Stimulated activated CD8-positive, alpha-beta memory T cell treated with anti-CD3 and anti-CD28 coated beads, Interleukin-4, amount 100 ng/mL, for 1 hour (primary cell): ENCODE measurements at places on chromosomes 6 and 20.

DNA sequence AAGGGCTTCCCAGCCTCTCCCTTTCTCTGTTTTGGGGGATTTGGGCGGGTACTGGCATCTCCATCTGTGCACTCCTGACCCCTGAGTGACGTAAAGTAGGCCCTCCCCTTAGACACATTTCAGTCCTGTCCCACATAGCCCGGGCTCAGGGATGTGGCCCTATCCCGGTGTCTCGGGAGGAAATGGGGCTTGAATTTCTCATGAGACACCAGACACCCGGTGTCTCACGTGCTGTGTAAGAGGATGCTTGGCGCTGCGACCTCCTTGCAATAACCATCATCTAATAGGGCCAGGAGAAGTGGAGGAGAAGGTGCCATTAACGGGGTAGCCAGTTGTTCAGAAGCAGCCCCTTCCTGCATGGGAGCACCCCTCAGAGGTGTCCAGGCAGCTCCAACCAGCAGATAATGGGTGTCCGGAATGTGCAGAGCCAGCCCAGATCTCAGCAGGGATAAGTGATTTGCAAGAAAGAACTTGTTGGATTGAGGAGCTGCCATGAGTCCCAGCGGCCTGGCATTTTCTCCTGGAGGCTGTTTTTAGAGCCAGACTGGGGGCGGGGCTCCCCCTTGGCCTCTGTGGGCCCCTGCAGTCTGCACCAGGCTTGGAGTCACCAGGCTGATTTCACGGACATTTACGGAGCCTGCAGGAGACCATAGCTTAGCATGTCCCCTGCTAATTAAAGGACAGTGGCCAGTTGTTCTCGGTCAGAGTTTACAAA, 372.0 kb downstream of the PREX1 start:
- DNase-seq = no peak

- DNase-seq = no peak
Measured at GRCh38 chr6:24708612-24709011, 10.3 kb downstream of the C6orf62 start.

DNA sequence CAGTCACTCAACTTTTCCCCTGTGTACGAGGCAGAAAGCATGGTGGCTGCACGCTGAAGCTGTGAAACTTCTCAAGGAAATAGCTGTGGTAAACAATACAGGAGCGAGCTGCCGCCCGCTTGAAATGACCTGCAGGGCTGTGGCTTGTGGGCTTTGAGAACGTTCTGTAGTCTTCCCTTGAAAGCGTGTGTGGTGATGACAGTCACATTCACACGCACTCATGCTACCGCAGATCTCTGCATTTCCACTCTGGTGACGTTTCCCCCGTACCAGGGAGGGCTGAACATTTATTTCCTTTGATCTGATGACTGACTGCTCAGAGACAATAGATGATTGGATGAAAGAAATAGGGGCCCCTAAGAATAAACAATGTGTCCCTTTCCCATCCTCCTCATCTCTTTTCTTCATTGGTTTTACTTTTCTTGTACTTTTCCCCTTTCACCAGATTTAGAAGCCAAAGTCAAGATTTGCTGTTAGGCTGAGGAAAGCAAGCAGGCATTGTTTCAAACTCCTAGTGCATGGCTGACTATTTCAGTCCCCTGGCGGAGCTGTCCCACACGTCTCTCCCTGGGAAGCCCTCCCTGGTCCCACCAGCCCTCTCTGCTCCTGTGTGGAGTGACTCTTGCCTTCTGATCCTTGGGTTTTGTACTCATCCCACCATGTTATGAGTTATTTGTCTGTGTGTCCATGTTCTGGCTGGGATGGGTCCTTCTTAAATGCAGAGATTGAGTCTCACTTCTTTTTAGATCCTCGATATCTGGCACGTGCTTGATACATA, 3.9 kb downstream of the SYTL3 start:
- peak; percentile 61 for DNase-seq

- DNase-seq = no peak
Measured at GRCh38 chr20:23161244-23161891, 75.2 kb upstream of the CD93 start.

DNA sequence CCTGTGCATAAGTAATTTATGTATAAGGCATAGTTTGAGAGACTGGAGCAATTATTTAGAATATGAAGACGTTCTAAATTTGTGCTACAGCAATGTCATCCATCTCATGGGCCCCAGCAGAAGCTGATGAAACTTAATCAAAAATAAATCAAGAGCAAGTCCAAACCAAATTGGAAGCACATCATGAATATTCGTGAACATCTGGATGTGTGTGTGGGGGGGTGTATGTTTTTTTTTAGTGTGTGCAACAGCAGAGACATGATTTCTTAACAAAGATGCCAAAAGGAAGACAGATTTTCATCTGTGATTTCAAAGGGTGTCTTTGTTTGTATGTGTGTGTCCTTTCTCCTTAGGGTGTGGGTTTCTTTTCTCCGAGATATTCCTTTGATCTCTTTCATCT, 58.9 kb downstream of the SASH1 start:
- DNase-seq = no peak

GRCh38 chr20:19986419-19986818, 30.7 kb upstream of the NAA20 start:
- DNase-seq = no peak

DNA sequence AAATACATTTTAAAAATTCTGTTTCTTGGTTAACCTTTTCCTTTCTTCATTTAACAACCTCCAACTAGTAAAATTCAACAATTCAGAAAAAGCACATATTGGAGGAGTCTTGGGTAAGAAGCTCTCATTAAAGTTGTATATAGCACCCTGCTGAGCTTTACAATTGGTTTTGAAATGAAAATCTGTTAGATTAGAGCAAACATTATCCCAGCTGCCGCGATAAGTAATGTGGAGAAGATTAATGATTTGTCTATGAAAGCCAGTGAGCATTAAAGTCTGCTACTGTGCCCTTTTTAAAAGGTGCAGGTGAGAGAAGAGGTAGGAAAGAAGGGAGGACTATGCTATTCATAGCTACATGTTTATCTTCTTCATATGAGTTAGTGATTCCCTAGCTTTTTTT, 201.5 kb downstream of the ZFAND3 start:
- DNase-seq = no peak

- DNase-seq = no peak
Measured at GRCh38 chr6:54719131-54719530, 127.4 kb upstream of the FAM83B start.

- DNase-seq = no peak
Measured at GRCh38 chr20:4867051-4867450, 134.3 kb downstream of the SLC23A2 start.

DNA sequence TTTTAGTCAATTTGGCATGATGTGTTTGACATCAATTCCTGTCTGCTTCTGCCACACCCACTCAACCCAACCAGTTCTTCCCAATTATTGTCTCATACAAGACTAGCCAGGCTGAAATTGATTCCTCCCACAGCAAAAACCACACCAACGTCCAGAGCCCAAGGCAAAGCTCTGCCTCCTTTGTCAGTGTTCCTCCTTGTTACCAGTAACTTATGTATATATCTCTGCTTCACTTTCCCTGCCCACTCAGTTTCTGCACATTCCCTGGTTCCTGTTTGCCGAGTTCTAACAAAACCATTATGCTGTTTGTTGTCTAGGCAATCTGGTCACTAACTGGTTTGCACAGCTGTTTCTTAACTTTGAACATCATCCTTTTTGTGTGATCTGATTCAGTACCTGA, 547.9 kb upstream of the PTCHD4 start:
- DNase-seq = no peak

- no peak for DNase-seq
Measured at GRCh38 chr20:45056473-45057173, 44.3 kb downstream of the KCNS1 start.

DNA sequence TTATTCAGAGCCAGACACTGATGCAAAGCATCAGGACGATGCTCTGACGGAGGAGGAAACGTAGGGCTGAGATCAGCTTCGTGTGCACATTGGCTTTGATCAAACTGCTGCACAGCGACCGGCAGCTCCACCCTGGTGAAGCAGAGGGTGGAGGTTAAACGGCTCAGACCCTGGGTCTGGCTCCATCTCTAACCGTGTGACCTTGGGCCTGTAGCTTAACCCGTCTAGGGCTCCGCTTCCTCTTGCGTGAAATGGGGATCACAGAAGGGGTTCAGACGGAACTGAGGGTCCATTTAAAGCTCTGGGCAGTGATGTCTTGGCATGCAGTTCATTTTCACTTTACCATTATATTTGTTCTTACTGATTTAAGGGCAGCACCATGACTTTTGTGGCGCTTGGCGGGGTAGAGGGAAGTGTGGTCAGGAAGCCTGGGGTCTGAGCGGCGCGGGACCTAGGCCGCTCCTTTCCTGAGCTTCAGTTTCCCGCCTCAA, 644 bp downstream of the RBL1 start:
- no peak for DNase-seq

- DNase-seq = no peak
Measured at GRCh38 chr6:108492131-108492766, 68.5 kb upstream of the FOXO3 start.

DNA sequence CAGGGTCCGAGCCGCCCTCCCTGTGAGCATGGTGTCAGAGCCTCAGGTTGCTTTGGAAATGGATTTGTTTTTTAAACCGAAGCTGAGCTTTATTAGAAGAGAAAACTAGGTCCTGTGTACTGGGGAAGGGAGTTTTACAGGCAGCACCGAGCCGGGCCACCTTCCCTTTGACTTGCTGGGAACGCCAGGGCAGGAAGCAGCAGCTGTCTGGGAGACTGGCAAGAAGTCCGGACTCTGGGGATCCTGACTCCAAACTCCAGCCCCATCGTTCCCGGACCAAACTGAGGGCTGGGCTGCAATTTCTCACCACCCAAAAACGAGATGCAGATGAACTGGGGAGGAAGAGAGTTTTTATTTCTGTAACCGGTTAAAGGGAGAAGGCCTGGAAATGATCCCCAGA, 214.9 kb upstream of the KCNG1 start:
- DNase-seq = no peak

- no peak for DNase-seq
Measured at GRCh38 chr6:116406678-116407345, 36.1 kb downstream of the DSE start.

- DNase-seq = no peak
Measured at GRCh38 chr20:8394308-8394945, 262.4 kb downstream of the PLCB1 start.

- no peak for DNase-seq
Measured at GRCh38 chr20:36628076-36628475, 17.9 kb downstream of the SLA2 start.

DNA sequence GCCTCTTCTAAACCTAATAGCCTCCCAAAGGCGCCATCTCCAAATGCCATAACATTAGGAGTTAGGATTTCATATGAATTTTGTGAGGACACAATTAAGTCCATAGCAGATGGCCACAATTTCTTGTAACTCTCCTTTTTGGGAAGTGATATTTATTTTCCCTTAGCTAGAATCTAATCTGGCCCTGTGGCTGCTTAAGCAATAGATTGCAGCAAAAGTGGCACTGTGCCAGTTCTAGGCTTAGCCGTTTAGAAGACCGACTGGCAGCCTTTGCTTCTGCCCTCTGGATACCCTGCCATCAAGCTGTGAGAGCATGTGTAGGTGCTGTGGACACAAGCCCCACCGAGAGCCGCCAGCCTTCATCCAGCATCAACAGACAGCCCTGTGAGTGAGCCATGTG, 15.9 kb upstream of the ADGB start:
- DNase-seq = no peak

DNA sequence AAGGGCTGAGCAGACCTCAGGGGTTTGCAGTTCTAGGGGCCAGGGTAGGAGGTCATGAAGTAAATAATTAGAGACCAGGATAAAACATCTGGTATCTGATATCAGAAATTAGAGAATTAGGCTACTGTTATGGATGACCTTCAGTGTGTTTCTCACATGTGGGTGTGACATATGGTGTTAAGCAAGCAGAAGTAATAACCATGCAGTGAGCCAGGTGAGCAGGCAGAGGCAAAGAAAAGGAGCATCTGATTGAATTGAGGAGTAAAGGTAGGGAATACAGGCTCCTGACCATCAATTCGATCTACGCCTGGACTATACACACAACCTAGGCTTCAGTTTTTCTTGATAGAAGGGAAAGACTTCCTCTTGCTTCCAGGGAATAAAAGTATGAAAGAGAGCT, 34.7 kb upstream of the MAP3K7 start:
- DNase-seq = no peak

DNA sequence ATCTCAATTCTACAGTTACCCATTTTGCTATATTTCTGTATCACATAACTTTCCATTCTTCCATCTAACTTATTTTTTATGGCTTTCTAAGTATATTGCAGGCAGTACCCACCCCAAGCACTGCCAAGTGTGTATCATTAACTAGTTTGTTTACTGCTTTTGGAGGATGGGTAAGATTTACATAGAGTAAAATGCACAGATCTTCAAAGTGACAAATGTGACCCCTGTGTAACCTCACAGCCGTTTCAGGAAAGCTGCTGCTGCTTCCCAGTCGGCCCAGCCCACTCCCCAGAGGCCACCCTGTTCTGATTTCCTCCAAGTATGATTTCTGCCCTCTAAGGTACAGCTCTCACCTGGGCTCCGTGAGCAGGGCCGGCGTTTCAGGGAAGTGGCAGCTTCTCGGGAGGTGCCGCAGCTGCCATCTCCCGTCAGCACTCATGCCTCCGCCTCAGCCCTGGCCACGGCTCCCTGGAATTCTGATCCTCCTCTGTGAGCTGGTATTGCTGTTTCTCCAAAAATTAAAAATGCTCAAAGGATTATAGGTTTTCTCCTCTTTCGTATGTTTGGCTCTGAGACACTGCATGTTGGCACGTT, 15.0 kb upstream of the MAP1LC3A start:
- no peak for DNase-seq

- DNase-seq = no peak
Measured at GRCh38 chr20:62294516-62294915, 8.3 kb upstream of the ADRM1 start.

- DNase-seq = no peak
Measured at GRCh38 chr20:56460459-56460858, 8.0 kb upstream of the RTF2 start.

GRCh38 chr6:128659878-128660622, 139.7 kb upstream of the PTPRK start:
- DNase-seq = no peak

GRCh38 chr20:38685853-38686473, 38.3 kb upstream of the SLC32A1 start:
- DNase-seq = no peak

DNA sequence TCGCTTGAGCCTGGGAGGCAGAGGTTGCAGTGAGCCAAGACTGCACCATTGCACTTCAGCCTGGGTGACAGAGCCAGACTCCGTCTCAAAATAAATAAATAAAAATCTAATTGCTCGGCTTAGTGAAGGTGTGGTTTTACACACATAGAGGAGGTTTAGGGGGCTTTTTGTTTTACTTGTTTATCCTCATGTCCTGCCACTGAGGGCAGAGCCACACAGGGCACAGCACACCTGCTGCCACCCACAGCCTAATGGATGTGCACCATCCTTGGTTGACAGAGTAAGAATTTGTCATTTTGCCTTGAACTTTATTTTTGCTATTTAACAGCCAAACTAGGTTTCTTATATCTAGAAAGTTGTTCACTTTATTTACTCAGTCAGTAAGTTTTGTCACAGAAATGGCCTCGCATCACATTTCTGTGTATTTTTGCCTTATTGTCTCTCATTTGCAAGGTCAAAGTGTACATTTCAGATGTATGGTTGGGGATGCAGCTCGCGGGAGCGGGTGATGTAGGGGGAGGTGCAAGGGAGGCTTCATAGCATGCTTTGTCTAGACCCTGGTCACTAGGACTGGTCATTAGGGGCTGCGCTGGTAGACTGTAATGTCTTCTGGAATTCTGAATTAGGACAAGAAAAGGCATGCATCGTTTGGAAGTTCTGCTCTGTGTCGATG, 67.8 kb upstream of the NAA20 start:
- DNase-seq = no peak

GRCh38 chr6:160300076-160300695, 41.6 kb upstream of the SLC22A2 start:
- no peak for DNase-seq
